ENCODE measurements at places on chromosomes 4 and X.

DNA sequence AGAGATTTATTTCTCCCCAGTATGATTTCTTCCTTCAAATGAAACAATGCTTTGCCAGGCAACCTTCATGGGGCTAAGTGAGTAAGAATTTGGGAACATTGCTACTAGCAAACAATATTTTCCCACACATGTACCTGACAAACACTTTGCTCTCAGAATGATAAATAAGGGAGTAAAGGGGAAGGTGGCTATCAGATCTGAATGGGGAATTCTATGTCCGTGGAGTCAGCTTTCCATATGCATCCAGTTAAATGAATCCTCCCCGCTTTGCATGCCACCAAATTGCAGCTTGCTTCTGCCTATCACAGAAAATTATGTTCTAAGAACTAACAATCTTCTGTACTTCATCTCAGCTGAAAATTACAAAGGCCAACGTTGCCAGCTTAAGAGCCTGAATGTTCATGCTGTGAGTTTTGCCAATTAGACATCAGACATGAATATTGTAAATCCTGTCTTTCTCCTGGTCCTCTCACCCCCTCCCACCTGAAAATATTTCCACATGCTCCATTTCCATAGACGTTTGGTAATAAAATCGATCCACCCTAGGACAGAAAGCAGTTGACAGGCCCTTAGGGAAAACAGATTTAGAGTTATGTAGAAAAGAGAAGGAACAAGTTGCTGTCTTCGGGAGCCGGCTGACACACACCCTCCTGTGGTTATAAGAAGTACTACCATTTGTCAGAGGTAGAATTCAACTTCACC is 6.3 kb downstream of the MEPE start:
- peak; percentile 51 for DNase-seq

DNA sequence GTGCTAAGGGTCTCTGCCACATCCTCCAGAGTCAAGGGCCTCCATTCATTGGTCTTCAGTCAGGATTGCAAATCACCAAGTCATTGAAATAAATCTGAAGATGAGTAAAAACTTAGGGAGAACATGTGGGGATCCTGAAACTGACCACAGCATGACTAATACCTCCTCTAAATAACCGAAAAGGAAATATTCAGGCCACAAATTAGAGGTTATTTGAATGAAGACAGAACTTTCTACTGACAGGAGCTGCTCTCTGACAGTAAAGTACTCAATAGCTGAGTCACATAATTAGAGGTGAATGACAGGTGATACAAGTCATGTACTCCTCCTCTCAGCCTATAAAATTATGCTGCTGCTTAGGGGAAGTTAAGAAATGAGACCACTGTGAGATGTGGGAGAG is 240.2 kb upstream of the F9 start:
- DNase-seq = no peak

GRCh38 chr4:78962597-78963115 is 23.4 kb upstream of the PAQR3 start:
- DNase-seq = no peak

- DNase-seq = no peak
Measured at GRCh38 chrX:106863697-106864096, 39.4 kb downstream of the RIPPLY1 start.

DNA sequence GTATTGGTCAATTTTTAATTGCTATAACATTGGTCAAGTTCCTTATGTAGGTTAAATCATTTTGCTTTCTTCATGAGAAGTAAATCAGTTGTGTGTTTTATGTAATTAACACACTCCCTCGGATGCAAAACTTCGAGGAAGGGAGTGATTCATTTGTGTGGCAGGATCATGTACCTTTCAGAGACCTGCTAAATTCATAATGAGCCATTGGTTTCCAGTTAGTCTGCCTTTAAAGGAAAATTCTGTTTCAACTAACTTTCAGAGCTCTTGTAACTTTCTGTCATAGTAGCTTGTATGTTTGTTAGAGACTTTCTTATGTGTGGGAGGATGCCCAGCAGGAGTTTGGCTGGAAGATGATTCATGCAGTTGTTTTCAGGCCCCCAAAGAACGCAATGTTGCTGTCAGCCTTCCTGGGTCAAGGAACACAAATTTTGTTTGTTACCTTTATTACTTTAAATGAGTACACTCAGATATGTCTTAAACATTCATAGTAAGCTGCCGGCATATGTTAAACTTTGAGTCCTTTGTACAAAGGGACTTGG is 72.1 kb downstream of the GPR101 start:
- DNase-seq = no peak

DNA sequence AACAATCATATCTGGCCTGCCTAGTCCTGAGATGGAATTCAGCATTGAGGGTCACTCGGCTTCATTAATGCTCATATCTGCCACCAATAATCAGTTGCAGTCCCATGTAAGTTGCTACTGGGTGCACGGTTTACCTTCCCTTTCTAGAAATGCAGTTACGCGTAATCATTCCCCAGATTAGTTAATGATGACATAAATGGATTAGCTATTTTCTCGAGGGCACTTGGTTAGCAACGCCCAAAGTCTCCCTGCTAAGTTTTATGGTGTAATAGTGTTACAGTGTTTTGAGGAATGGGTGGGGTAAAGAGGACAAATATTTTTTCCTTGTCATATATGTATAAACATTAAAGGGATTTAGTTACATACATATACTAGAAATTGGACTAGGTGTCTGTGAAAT is 118.8 kb downstream of the MID1 start:
- no peak for DNase-seq

GRCh38 chr4:78846258-78846657 is 70.1 kb downstream of the BMP2K start:
- no peak for DNase-seq

GRCh38 chr4:128861856-128862518 is 52.5 kb downstream of the JADE1 start:
- no peak for DNase-seq

- no peak for DNase-seq
Measured at GRCh38 chr4:145492376-145492775, 10.7 kb downstream of the SMAD1 start.

GRCh38 chrX:27915617-27916016 is 65.6 kb downstream of the DCAF8L1 start:
- no peak for DNase-seq

GRCh38 chr4:109826719-109827118 is 1.1 kb upstream of the RRH start:
- no peak for DNase-seq

DNA sequence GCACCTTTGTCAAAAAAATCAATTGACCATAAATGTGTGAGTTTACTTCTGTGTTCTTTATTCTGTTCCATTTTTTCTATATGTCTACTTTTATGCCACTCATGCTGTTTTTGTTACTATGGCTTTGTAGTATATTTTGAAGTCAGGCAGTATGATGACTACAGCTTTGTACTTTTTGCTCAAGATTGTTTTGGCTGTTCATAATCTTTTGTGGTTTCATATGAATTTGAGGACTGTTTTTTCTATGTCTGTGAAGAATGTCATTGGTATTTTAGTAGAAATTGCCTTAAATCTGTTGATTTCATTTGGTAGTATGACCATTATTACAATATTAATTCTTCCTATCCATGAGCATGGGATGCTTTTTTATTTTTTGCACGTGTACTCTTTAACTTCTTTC is 346.8 kb downstream of the PPP3CA start:
- DNase-seq = no peak

GRCh38 chr4:156961196-156962057 is 10.2 kb downstream of the PDGFC start:
- no peak for DNase-seq

- no peak for DNase-seq
Measured at GRCh38 chr4:89121387-89122068, 10.2 kb downstream of the TIGD2 start.

DNA sequence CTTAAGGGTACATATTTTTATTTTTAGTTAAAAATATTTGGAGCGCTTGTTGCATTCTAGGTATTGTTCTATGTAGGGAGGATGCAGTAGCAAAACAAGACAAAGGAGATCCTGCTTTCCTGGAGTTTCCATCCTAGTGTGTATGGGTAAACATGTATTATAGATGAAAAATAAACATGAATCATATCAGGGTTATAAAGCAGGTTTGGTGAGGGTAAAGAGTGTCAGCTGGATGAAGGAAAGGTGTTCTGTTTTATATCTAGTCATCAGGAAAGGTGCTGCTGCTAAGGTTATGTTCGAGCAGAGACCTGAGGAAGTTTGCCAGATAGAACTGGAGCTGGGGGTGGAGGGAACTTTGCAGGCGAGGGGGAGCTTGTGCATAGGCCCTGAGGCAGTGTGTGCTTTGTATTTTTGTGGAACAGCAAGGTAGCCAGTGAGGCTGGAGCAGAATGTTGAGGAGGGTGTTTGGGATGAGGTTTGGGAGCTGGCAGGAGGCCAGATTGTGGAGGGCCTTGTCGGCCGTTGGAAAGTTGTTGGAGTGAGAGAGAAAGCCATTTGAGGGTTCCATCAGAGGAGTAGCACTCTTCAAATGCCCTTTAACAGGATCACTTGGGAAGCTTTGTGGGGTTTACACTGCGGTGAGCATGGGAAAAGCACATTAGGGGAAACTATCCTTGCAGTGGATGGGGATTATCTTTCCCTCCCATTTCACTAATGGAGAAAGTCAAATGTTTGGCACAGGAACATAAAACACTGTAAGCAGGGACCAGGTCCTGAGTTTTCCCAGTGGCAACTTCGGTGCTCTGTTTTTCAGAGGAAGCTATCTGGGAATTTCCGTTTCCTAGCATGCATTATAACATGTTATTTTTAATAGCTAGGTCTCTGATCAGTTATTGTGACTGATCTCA is 35.9 kb downstream of the AFF1 start:
- DNase-seq = no peak

GRCh38 chr4:174522183-174523024 is at the start of gene HPGD:
HPGD (minus strand) TSS chr4:174522488; CDS start chr4:174522451, 37 bp downstream.
- DNase-seq = peak; percentile 48

DNA sequence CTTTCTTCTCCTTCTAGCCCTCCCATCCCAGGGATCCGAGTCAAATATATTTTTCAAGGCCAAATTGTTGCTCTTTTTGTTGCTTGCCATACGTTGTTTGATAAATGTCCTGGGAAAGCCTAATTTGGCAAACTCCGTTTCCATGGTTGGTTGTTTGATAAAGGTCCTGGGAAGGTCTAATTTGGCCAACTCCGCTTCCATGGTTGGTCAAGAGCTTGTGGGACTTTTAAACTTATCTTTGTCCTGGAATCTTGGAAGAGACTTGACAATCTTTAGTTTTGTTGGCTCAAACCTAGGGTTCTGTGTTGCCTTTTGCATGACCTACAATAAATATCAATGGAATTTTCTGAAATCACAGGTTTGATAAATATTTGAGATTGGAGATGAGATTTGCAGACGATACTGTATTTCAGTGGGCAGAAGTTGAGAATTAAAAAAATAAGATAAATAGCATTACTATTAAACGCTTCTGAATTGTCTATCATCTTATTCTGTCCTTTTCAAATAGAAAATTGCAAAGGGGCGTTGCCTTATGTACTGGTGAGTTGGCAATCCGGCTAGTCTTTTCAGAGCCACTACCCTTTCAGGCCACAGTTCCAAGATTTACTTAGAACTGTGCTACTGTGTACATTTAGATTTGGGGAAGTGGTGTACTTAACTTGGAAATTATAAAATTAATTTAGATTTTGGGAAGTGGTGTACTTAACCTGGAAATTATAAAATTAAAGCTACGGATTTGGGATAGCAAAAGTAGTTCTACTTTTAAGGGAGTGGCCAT is 804 bp downstream of the OSTC start:
- DNase-seq = peak; percentile 47

DNA sequence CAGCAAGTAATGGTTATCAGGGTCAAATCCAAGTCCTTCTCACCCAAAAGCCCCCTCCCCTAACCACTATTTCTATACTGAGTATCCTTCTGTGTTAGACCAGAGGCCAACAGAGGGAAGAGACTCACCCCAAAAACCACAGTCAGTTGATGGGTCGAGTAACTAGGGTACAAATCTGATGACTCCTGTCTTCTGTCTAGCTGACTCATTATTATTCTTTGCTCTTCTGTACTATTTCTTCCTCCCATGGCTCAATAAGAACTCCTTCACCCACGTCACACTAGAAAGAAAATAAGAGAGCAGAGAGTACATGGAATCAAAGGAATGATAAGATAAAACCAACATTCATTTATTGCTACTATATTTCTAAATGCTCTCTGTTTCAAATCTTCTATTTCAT is 2.0 kb downstream of the RAB40A start:
- DNase-seq = no peak

- DNase-seq = no peak
Measured at GRCh38 chr4:105215609-105216313, 69.1 kb downstream of the TET2 start.

DNA sequence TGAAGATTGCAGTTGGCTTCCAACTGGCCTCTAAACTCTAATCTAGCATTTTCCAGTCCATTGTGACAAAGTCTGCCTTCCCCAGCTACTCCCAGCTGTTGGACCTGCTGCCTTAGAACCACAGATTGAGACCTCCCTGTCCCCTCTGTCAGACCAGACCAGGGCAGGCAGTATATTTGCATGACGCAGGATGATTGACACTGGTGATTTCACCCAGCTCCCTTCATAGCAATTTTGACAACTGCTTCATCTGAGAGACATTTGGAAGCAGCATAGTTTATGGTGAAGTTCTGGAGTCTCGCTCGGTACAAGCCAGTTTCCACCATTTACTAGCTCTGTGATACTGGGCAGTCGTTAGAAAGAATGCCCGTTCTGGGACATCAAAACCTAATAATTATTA is 2.5 kb downstream of the CYP4V2 start:
- no peak for DNase-seq

DNA sequence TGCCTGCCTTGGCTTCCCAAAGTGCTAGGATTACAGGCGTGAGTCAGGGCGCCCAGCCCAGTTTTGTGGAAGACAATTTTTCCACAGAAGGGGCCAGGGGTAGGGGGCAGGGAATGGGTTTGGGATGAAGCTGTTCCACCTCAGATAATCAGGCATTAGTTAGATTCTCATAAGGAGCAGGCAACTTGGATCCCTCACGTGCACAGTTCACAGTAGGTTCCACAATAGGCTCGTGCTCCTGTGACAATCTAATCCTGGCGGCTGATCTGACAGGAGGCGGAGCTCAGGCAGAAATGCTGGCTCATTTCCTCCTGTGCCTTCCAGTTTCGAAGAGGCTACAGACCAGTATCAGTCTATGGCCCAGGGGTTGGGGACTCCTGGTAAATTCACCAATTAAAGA is 491.6 kb upstream of the AADAT start:
- no peak for DNase-seq

DNA sequence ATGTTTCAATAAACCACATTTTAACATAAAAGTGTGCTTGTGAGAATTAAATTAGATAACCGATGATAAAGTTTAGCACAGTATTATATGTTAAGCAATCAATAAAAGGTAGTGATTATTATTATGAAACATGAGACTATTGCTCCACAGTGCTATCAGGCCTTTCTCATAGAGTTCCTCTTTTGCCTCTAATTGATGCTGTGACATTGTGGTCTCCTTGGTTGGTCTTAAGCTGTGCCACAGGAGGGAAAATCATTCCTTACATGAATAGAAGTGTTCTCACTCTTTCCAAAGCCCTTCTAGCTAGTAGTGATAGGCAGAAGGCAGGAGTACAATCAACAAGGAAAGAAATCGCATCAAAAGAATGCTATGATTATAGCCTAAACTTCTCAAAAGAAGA is 9.2 kb upstream of the PDHA2 start:
- DNase-seq = no peak

GRCh38 chr4:26388671-26389070 is 67.9 kb downstream of the RBPJ start:
- no peak for DNase-seq

All from iPS-NIHi11 (cell line).